ENCODE measurements at places on chromosomes 1 and 21. TPM values are rescaled to one million over a fixed set of nuclear protein-coding genes. Genes with fewer than 3 reads are reported as not detected.

Gene TMEM200B
- 3.3 TPM for total RNA-seq

Gene S100B
- not detected for total RNA-seq

Gene CYP4A22
- total RNA-seq: not detected

Gene GJA4
- total RNA-seq: not detected

Gene GLRX2
- total RNA-seq: 20.7 TPM

Gene C8B
- not detected for total RNA-seq

Gene KRTAP19-1
- total RNA-seq: not detected

Gene PTCH2
- total RNA-seq: 0.48 TPM

Gene CPLANE2
- 2.1 TPM for total RNA-seq

Gene KMO
- not detected for total RNA-seq

Gene GNAT2
- not detected for total RNA-seq

Gene KIF17
- total RNA-seq: 1.5 TPM

Gene SPRR1B
- total RNA-seq: not detected

Gene SLC66A1
- 22.0 TPM for total RNA-seq

GRCh38 chr1:3192825-3193224 is 123.8 kb downstream of the PRDM16 start:
- no peak for DNase-seq

- DNase-seq: no peak
Measured at GRCh38 chr1:209879539-209879938, 51.8 kb downstream of the UTP25 start.

- no peak for DNase-seq
Measured at GRCh38 chr1:90715309-90715708, 1.8 kb downstream of the BARHL2 start.

- no peak for DNase-seq
Measured at GRCh38 chr1:178577882-178578281, 65.0 kb downstream of the TEX35 start.

DNA sequence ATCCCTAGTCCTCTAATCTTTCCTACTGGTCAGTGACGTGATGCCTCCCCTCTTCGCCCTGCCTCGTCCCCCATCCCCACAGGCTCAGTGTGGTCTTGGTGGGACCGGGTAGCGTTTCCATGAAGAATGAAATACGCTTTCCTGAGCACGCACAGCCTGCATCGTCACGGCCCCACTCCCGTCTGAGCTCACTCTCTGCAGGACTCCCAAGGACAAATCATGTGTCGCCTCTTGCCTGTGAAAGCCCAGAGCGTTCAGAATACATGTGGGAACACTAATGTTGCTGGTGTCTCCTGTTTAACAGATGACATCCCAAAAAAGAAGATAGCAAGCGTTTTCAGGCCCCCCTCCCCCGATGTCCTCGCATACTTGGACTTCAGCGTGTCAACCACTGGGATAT is 49.2 kb downstream of the S100B start:
- no peak for DNase-seq

GRCh38 chr1:91844862-91845528 is 41.0 kb downstream of the TGFBR3 start:
- DNase-seq: no peak

DNA sequence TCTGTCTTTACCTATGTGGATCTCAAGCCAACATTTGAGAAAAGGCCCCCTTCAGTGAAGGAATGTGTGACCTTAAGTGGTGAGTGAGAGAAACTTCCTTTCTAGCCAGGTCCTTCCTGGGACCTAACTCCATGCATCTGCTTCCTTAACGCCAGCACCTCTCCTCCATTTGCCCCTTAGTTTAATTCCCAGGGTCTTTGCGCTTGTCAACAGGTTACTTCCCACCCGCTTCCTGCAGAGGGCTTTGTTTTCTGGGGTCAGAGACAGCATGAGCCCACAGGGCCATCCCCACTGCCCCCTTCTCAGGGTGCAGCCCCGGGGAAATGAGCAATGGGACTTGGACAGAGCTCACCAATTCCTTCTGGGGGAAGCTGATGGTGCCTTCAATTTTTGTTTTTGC is 54.8 kb downstream of the EVA1C start:
- DNase-seq: no peak

DNA sequence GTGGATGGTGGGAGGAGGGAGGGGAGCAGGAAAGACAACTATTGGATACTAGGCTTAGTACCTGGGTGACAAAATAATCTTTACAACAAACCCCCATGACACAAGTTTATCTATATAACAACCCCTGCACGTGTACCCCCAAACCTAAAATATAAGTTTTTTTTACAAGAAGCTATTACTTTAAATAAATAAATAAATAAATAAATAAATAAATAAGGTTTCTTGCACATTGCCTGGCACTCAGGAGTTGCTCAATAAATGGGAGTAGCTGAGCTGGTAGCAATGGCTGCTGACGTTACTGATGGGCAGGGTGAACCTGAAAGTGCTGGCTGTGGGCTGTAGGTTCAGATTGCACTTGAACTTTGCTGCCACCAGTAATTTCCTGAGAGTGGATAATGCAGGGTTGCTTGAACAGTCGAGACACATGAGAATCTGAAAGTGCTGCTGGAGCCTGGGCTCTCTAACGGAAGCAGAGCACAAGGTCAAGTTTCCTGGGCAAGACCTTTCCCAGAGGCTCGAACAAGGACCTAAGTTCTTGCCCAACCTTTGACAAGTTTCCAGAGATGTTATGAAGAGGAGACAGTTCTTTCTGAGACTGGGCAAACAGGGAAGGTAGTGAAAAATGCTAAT is 14.8 kb upstream of the KCNE2 start:
- DNase-seq: no peak

- DNase-seq: peak; percentile 35
Measured at GRCh38 chr1:69305621-69306020, 262.1 kb upstream of the LRRC7 start.

DNA sequence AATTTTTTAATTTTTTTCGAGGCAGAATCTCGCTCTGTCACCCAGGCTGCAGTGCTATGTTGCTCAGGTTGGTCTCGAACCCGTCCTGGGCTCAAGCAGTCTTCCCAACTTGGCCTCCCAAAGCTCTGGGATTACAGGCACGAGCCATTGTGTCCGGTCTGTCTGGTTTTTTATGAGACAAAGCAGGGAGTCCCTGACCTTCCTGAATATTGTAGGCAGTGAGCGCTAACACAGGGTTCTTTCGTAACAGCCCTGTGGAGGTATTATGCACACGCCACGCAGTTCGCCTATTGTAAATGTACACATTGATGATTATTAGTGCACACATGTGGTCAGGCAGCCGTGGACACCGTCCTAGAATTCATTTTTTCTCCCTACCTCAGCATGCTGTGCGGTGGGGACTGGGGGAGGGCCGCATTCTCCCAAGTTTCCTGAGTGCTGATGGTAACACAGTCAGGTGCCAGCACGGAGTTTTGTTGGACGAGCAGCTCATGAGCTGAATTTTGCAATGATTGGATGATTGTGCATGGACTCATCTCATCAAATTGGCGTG is 19.6 kb downstream of the SPSB1 start:
- no peak for DNase-seq

- no peak for DNase-seq
Measured at GRCh38 chr1:110280126-110280525, 59.1 kb upstream of the RBM15 start.

DNA sequence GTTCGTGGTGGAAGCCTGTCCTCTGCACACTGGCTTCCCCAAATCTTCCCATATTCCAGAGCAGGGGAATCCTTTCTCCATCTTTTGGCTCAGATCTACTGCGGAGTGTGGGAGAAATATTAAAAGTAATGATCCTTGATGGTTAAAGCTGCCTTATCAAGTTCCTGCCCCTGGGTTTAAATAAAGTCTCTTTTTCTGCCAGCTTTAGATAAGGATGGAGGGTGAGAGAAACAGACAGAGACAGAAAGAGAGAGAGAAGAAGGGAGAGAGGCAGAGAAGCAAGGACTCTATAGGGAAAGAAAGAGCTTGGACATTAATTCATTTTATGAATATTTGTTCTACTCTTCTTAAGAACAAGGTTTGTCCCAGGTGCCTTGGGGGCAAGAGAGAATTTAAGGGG is 98.0 kb downstream of the KCNJ15 start:
- DNase-seq: no peak

GRCh38 chr1:111611986-111612385 is 7.6 kb upstream of the RAP1A start:
- no peak for DNase-seq

GRCh38 chr1:9439074-9439761 is 100.0 kb upstream of the SLC25A33 start:
- DNase-seq: peak; percentile 34

- no peak for DNase-seq
Measured at GRCh38 chr21:29775462-29775861, 164.3 kb downstream of the GRIK1 start.

DNA sequence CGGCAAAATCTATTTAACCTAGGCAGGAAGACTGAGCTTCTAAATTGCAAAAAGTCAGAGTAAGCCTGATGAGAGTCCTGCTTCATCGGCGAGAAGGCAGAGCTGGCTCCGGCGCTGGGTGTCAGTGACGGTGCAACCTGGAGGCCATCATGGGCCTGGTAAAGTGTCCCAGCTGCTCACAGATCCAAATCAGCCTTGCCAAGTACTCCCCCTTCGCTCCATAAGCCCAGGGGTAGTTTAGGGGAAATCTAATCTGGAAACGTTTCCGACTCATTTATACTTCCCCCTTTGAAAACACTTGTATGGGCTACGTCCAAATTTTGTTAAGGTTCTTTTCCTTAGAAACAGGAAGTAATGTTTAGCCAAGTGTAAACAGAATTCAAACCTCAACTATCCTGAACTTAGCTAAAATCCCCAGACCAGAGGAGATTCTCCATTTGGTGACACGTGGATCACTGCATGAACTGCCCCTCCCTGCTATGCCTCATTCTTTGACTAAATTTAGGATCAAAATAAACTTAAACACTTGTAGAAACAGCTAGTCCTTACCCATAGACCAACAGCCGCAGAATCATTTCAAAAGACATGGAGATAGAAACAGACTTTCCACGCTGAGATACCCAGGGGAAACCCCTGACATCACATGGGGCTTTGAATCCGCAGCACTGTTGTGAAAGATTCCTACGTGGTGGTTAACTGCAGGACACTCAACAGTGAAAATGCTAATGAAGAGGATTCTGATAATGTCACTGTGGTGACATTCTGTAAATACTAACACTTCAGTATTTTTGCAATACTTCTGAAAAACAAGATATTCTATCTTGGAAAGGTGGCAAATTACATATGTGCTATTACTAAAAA is 172.7 kb downstream of the TGFBR3 start:
- DNase-seq: no peak

DNA sequence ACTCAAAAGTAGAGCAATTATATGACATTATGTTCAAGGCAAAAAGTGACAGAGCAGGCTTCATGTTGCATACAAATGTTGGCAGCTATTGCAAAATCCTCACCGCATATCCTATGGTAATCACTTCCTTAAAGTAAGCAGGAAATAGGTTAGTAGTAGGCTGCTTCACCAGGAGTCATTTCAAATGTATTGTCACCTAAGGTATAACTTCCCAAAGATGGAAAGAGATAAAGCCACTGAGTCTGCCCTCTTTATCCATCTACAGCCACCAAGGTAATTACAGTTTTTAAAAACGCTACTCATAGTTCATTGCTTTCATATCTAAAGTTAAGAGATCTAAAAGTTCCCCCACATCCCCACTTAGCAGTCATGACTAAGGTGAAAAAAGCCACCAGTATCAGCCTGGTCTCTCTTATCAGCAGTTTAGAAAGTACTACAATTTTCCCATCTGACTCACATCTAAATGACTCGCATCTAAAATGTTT is 31.6 kb upstream of the UBE2U start:
- DNase-seq: no peak

GRCh38 chr1:45617618-45618017 is 6.2 kb downstream of the CCDC17 start:
- DNase-seq: no peak

GRCh38 chr1:20223106-20223505 is 36.8 kb upstream of the PLA2G2C start:
- DNase-seq: no peak

- no peak for DNase-seq
Measured at GRCh38 chr1:151157067-151157531, 650 bp downstream of the TNFAIP8L2 start.

DNA sequence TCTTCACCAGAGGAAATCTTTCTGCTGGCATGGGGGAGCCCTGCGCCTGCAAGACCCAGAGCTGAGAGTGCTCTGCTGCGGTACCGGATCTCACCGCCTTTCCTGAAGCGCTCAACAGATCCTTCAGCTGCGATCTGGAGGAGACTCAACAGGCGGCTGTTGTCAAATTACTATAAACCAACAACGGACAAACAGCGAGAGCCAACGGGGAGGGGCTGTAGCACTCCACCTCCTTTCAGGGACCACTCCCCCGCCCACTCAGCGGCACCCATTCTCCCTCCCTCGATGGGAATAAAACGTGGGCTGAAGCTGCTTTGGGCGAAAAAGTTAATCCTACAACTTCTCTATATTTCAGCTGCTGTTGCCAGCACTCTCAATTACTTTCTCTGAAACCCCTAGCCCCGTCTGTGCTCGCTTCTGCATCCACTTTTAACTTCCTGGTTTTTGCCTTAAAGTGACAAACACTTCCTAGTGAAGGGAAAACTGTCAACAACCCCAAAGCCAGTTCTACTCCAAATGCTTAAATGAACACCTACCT is at the start of gene FMO5:
Gene FMO5, minus strand, starts transcription at position 147 of the 538 bp plus-strand sequence. CDS start 310 bp downstream, outside the sequence.
- peak; percentile 56 for DNase-seq

DNA sequence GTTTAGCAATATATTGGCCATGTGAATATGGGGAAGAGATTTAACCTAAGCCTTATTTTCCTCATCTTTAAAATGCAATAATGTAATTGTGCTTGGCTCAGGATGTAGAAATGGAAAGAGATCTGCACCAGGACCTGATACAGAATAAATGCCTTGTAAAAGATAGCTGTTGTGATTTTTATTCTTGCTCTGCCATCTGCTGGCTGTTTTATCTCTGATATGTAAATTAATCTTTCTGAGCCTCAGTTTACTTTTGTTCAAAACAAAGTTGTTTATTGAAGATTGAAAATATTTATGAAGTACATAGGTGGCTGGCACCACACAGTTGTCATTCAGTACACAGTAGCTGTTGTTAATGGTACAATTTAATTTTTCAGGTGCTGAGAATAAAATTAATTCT is 21.9 kb downstream of the ZYG11B start:
- no peak for DNase-seq

DNA sequence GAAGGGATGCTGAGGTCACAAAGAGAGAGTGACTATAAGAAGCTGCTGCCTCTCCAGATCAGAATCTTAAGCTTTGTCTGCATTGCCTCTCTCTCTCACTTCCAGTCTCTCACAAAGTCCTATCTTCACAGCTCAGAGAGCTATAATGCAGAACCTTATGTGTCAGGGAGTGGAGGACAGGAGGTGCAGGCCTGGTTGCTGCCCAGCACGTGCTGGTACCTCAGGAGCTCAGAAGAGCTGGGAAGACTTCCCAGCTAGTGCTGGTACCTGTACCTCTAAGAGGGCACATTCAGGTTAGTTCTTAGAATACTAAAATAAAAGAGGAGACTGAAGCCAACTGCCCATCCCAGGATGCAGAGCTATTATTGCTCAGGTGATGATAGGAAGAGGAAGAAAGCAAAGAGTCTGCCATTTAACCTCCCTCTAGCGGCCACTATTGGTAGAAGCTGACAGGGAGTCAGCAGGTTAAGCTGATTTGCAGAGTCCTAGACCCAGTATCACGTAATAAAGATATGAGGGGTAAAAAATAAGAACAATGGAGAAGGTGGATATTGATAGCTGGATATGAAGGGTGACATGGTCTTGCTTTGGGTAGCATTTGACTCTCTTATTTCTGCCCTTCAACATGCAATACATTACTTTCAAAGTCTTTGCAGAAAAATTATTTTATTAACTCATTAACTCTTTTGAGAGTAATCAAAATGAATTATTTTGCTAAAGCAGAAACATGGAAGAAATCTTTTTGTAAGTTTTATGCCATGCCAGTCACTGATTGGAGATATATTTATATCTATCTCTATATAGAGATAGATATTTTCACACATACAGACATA is 138.1 kb upstream of the HMCN1 start:
- peak; percentile 50 for DNase-seq
